Cerebellum (tissue), 4 donors: ENCODE measurements at places on chromosomes 11 and 22. TPM values are rescaled to one million over a fixed set of nuclear protein-coding genes. Genes with fewer than 3 reads are reported as not detected.

FOXRED2 gene
- total RNA-seq = 16.1 TPM

MYRF gene
- total RNA-seq = 1.7 TPM

OR51B5 gene
- 1.6 TPM for total RNA-seq

CNTF gene
- 3.7 TPM for total RNA-seq

ANO1 gene
- total RNA-seq = 8.4 TPM

KLHDC7B gene
- not detected for total RNA-seq

ARHGEF17 gene
- 33.0 TPM for total RNA-seq

GRCh38 chr11:68954836-68955606 lies 25.8 kb downstream of the MRGPRD start:
- no peak for DNase-seq

GRCh38 chr11:17641792-17642350 lies 77.5 kb upstream of the MYOD1 start:
- DNase-seq = no peak

- DNase-seq = no peak
Observed at GRCh38 chr11:124481365-124482323, 36.1 kb upstream of the OR8B8 start.

DNA sequence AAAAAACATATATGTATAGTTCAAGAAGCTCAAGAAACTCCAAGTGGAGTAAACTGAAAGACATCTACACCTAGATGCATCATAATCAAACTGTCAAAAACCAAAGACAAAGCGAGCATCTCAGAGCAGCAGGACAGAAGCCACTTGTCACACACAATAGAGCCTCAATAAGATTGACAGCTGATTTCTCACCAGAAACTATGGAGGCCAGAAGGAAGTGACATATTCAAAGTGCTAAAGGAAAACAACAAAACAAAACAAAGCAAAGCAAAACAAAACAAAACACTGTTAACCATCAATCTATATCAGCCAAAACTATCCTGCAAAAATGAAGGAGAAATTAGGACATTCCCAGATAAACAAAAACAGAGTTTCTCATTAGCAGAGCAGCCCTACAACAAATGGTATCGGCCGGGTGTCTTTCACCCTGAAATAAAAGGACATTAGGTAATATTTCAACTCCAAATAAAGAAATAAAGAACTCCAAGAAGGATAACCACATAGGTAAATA lies 65.8 kb upstream of the SEPTIN5 start:
- no peak for DNase-seq

DNA sequence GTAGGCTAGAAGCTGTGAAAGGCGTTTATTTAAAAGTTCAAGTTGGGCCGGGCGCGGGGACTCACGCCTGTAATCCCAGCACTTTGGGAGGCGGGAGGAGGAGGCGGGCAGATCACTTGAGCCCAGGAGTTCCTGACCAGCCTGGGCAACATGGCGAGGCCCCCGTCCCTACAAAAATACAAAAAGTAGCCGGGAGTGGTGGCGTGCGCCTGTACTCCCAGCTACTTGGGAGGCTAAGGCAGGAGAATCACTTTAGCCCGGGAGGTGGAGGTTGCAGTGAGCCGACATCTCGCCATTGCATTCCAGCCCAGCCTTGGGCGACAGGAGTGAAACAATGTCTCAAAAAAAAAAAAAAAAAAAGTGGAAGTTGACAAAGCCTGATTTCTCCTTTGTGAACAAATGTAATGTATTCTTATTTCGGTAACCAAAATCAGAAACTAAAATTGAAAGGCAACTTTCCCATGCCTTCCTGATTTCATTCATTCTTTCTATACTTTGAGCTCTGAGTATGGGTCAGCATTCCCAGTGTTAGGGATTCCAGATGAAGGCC lies 825 bp downstream of the PTPMT1 start:
- no peak for DNase-seq

DNA sequence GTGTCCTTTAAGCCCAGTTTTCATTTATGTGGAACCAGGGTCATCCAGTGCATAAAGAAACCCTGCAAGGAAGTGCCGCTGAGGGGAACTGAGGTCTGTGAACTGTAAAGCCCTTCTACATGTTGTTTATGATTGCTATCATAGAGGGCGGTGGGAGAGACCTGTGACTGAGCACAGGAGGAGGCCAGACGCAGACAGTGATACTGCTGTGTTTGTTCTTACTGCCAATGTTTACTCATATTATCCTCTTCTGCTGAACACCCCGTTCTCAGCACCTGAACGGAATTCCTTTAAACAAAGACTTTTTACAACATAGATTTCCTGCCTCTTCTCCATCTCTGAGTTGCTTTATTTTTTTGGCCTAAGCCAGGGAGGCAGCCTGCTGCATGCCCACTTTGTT lies 967 bp upstream of the GALNT18 start:
- no peak for DNase-seq

DNA sequence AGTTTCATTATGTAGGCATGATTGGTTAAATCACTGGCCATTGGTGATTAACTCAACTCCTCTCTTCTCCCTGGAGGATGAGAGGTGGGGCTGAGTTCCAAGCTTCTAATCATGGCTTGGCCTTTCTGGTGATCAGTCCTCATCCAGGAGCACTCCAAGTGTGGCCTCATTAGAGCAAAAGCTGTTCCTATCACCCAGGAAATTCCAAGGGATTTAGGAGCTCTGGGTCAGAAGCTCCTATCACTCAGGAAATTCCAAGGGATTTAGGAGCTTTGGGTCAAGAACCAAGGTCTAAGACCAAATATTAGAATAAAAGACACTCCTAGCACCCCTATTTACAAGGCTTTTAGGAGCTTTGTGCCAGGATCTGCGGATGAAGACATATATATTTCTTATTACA lies 168.0 kb upstream of the BDNF start:
- DNase-seq = no peak

DNA sequence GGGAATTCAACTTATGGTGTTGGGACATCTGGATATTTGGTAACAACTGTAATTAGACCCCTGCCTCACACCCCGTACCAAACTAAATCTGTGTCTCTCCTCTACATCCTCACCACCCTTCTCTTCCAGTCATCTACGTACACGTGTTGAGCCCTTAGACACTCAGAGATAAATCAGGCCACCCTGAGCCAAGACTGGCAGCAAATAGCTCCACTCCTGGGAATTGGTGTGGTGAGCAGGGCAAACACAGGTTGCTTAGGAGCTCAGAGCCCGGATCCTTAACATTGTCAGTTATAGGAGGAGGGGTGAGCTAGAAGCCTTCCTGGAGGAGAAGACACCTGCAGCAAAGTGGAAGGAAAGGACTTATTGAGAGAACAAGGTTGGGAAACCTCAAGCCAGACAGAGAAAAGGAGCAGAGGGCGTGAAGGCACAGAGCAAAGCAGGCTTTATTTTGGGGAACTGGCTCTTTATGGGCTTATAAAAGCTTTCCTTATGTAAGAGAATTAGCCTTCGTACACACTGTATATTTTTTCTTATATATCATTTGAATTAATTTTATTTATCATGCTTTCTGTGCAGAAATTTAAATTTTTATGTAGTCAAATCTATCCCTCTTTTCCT lies 36.9 kb upstream of the KLHL35 start:
- no peak for DNase-seq

DNA sequence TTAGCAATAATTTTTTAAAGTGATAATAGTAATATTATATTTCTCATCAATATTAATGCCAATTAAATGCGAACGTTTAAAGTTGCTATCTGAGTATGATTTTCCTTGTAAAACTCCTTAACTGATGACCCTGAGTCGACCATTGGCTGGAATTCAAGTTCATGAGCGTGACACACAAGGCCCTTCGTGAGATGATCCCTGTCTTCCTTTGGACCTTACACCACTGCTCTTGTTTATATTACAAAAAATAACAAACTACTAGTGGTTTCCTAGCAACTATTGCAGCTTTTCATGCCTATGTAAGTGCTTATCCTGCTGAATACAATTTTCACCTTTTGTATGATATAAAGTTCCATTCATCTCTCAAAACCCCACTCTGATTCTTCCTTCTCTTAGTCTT lies 752.9 kb downstream of the CNTN5 start:
- DNase-seq = no peak

DNA sequence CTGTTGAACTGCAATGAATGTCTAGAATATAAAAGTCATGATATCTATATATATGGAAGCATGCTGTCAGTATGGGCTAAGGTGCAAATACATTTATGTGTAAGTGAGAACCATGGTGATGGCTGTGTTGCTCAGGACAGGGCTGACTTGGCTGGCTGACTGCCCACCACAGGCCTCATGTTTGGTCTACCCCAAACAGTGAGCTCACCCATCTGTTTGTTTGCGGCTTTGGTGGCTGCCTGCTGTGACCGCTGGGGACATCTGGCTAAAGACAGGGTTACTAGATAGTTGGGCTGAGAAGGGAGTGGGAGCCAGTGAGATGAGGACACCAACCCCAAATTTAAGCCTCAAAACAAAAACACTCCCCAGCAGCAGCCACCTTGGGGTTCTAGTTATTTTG lies 6.3 kb downstream of the CD44 start:
- DNase-seq = no peak

- DNase-seq = no peak
Observed at GRCh38 chr11:110028921-110029320, 64.3 kb upstream of the ZC3H12C start.

DNA sequence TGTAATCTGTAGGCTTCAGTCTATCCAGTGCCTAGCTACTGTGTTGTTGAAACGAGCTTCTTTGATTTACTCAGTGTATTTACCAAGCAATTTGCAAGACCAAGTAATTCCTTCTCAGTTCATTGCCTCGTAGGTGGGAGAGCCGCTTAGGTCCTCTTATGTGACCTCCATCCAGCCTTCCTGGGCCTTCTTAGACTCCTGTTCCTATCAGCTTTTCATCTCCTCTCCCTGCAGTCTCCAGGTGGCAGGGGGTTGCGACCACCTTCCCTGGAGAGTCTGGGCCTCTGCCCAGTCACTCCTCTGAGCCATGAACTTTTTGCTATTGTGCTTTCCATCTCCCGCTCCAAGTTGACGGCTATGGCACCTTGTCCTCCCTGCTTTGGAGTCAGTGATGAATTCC lies 251.8 kb downstream of the KIRREL3 start:
- DNase-seq = no peak

DNA sequence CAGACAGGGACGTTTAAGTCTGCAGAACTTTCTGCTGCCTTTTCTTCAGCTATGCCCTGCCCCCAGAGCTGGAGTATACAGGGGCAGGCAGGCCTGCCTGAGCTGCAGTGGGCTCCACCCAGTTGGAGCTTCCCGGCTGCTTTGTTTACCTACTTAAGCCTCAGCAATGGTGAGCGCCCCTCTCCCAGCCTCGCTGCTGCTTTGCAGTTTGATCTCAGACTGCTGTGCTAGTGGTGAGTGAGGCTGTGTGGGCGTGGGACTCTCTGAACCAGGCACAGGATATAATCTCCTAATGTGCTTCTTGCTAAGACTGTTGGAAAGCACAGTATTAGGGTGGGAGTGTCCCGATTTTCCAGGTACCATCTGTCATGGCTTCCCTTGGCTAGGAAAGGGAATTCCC lies 38.5 kb downstream of the NELL1 start:
- no peak for DNase-seq

DNA sequence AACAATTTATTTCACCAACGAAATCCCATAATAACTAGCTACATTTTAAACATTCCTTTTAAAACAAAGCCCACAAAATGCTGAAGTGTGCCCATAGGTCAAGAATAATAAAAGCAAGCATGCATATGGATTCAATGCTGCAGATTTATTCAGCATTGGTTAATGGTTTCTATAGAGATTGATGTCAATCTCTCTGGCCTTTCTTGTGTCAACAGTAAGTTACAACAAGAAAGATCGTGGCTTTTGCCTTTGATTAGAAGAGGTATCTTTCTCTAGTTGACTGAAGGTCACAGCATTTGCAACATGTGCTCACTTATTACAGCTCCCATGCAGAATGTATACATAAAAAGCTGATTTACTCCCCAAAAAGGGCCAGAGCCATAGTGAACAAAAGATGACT lies 1.4 kb upstream of the SOX6 start:
- no peak for DNase-seq

DNA sequence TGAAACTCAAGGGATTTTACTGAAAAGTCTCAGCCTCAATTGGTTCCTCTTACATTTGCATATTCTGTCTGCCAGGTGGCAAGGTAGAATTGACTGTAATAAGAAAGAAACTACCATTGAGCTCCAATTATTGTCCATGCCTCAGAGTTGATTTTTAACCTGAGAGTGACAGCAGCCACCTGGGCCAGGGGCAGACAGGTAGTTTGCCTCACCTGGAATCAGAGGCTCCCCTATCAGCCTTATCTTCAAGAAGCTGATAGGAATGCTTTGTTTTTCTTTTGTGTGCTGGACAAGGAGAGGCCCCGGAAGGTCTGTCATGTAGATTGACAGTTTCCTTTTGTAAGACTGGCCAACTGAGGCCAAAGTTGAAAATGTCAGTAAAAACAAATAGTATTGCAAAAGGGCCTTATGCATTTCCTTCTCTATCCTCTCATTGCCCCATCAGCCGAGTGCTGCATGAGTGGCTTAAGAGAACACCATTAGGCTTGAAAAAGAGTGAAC lies 34.1 kb downstream of the CD44 start:
- no peak for DNase-seq

GRCh38 chr22:37211075-37211865 lies 1.0 kb downstream of the SSTR3 start:
- no peak for DNase-seq

DNA sequence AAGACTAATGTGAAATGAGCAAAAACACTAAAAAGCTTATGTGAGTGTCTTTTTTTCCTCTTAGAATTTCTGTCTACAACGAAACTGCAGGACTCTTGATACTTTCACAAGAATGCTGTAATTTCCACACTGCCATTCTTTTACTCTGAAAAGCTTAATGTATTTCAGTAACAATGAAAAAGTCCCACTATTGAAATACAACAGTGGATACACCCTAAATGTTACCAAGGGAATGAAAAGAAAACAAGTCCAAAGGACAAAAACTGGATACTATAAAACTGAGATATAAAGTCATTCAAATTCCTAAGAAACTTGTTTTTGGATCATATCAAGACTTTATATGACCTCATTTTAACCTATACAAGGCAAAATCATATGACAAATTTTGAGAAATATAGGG lies 77.4 kb downstream of the SOX6 start:
- no peak for DNase-seq

DNA sequence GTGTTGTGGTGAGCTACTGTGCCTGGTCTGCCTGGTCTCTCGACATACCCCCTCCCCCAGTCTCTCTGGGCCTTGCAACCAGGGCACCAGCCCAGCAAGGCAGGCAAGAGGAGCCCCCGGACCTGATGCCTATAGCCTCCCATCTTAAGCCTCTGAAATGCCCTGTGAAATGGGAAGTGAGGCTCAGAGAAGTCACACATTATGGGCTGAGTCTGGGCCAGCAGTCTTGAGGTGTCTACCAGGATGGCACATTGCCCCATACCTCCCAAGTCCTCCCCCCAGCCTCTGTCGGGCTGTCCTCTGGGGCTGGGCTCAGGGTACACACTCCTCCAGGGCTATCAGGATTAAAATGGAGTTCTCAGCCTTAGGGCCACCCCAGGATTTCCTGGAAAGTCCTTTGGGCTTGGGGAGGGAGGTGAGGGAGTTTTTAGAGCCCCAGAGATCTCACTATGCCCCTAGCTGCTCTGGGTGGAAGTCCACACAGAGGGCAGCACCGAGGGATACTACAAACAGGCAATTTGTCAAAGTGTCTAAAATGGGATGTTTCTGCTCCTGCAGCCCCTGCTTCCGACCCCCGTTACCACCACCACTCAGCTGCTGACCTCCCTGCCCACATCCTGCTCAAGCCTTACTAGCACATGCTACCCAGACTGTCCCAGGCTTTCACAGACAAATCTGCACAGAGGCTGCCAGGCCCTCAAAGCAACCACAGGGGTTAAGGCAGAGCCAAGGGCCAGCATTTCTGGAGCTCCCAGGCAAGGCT lies 3.1 kb upstream of the SH3BP1 start:
- no peak for DNase-seq

- DNase-seq = no peak
Observed at GRCh38 chr11:117629146-117629545, 167.9 kb downstream of the DSCAML1 start.

GRCh38 chr11:33723238-33723881 lies 12.9 kb downstream of the CD59 start:
- no peak for DNase-seq
